ENCODE measurements at places on chromosomes 2 and 18.

DNA sequence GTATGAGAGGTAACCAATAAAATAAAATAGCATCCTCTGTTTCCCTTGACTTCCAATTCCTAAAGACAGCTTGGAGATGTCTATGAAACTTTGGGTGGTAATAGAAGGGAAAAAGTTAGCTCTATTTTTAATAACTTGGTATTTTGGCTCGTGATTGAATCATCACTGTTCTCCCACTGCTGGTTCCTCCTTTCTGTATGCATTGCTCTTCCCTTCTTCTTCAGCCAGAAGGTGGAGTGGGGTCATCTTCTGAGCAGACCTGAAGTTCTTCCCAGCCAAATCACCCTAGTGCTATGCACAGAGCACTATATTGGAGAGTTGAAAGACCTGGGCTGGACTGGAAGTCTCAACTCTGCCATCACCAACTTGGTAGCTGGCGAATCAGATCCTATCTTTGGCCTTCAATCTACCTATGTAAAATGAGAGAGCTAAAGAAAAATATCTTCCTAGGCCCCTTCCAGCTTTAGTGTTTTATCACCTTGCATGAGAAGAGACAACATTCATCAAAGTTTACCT lies 54.1 kb downstream of the CPO start:
- no peak for DNase-seq

DNA sequence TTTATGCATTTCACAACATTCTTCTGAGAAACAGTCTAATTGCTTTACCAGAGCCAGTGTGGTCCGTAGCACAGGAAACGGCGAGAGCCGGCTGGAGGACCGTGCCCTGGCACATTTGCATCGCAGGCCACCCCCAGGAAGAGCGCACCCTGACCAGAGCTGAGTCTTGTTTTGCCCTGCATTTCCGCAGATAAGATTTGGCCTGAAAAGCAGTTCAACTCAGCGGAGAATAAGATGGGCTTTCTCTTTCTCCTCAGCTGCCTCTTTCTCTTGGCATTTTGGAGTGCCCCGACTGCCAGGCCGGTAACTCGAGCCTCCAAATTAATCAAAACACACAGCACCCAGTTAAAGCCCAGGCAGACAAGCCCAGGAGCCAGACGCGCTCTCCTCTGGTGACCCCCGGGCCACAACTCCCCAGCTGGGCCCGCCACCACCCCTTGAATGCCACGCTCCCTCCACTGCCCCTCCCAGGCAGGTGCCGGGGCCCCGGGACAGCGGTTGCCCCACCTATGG lies 464 bp downstream of the COL4A4 start:
- no peak for DNase-seq

- no peak for DNase-seq
Measured at GRCh38 chr2:207133820-207134519, 31.8 kb downstream of the KLF7 start.

DNA sequence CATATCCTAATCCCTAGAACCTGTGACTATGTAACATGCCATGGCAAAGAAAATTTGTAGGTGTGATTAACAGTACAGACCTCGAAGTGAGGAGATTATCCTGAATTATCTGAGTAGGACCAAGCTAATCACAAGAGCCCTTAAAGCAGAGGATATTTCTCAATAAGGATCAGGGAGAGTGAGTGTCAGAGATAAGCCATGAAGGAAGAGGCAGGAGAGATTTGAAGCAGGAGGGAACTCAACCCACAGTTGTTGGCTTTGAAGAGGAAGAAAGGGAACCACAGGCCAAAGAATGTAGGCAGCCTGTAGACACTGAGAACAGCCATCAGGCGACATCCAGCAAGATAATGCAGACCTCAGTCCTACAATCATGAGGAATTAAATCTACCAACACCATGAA lies 229.3 kb downstream of the NBAS start:
- no peak for DNase-seq

GRCh38 chr2:237479747-237480146 lies 7.3 kb upstream of the MLPH start:
- no peak for DNase-seq

DNA sequence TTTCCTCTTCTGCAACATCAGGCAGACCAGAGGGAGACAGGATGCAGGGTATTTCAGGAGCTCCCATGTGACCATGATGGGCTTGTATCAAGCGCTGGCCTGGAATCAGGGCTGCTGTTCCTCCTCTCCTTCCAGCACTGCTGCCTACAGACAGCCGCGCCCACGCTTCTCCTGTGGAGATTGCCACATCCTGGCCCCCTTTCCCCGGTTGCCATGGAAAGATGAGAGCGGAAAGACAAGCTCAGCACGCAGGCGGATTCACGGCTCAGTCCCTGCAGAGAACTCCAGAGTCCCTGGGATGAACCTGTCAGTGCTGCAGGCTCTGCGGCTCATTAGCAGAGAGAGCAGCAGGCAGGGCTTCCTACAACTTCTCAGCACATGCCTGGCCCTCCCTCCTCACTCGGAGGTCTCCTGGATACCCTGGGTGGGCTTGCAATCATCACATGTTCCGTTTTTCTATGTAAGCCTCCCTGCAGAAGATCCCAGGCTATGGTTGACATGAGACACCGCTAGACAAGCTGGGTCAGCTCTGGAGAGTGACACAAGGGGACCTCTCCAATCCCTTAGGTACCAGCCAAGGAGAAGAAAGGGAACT lies 497.8 kb upstream of the MYT1L start:
- DNase-seq = no peak

- no peak for DNase-seq
Measured at GRCh38 chr18:9738266-9738969, 30.3 kb downstream of the RAB31 start.

DNA sequence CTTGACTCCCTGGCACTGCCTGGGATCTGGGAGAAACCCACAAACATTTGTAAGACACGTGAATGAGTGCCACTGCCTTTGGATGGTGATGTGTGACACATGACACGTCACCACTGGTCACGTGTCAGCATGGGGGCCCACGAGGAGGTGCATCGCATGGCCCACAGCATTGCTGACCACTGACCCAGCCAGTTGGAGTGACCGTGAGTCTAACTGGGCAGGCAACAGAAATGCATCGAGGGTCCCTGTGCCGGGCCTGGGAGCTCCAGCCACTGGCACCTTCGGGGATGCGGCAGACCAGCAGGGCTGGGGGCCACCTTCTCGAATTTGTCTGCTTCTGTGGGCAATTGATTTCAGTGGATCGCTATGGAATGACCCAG lies 121.9 kb upstream of the HDAC4 start:
- no peak for DNase-seq

DNA sequence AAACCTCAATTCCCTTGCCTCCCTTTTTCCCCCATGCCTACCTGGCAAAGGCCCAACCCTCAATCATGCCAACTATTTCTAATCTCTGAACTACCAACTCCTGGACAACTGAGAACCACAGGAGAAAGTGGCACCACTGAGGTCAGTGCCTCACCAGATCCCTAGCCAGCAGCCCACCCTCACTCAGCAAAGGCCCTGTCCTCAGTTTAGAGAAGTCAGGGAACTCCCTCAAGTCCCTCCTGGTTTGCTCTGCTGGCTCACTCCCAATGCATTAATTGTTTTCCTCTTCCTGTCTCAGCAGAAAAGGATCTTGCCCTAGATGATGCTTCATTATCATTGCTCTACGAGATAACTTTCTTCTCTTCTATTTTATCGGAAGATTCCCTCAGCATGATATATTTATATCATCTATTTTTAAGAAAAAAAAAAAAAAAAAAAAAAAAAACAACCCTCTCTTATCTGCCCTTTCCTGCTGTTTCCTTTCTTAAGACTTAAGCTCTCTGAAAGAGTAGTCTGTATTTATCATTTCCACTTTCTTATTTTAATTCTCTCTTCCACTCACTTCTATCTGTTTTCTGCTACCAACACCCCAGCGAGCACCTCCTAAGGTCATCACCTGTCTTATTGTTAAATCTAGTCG lies 22.7 kb upstream of the ZBTB14 start:
- no peak for DNase-seq

DNA sequence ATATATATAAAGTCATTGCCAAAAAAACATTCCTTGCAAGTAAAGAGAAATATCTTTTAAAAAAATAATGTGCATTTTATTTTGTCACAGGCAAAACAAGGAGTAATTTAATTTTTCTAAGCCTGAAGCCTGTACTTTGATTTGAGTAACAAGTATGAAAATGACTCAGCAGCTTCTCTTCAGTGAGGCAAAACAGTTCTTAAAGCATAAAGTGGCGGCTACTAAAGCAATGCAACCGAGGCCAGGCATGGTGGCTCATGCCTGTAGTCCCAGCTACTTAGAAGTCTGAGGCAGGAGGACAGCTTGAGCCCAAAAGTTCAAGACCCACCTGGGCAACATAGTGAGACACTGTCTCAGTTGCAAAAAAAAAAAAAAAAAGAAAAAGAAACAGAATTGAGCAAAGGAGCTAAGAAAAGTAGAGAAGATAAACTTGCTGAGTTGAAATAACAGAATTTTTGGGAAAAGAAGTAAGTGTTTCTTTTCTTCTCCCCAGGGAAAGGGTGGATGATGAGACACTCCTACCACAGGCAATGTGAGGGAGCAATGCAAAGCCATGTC lies 29.6 kb downstream of the DOK1 start:
- no peak for DNase-seq

DNA sequence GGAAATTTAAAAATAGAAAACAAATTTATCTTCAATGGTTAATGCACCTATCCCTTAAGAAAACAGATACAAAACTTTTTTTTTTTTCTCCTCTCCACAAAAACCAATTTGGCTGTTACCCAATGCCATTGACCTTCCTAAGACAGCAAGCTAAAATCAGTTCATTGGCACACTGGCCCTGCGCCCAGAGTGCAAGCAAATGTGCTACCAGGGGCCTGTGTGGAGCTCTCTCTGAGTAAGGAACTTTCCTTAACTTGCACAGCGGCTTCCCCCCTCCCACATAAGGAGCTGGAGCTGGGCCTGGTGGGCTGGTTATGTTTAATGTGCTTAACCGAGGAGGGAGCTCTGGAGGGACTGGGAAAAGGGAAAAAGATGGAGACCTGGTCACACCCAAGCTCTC lies 17.6 kb upstream of the POU3F3 start:
- DNase-seq = no peak

DNA sequence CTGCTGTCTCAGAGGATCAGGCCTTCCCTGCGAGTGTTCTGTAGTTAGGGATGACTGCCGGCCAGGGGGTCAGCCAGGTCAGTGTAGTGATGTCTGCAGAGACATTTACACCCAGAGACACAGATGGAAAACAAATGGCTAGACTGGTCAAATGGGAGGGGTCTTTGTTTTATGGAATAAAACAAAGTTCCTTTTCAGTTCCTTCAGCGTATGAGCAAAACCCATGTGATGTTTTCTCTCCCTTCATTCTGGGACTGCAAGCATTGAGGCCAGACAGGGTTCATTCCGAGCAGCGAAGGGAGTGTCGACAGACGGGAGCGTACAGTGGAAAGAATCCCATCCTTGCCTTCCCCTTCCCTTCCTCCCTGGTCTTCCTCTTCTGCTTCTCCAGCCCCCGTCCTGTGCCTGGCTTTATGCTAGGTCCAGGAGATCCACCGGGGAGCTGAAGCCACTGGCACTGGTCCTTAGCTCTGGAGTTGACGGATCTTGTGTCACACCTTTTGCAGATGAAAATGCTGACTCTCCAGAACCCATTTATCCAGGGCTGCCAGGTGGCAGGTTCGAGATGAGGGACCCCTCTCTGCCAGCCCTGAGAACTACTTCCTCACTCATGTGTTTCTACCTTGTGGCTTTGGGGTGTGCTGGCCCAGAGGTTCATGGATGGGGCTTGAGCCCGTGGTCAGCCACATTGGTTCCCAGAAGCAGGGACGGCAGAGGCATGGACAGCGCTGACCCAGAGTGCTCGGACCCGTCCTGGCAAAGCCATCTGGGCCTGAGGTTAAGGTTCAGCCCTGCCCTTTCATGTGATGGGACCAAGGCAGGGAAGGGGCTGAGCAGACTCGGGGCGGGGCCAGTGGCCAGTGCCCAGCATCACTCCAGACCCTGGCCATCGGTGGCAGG lies 24.2 kb downstream of the ITGB1BP1 start:
- DNase-seq = no peak

- no peak for DNase-seq
Measured at GRCh38 chr18:57410749-57411148, 24.4 kb upstream of the ONECUT2 start.

DNA sequence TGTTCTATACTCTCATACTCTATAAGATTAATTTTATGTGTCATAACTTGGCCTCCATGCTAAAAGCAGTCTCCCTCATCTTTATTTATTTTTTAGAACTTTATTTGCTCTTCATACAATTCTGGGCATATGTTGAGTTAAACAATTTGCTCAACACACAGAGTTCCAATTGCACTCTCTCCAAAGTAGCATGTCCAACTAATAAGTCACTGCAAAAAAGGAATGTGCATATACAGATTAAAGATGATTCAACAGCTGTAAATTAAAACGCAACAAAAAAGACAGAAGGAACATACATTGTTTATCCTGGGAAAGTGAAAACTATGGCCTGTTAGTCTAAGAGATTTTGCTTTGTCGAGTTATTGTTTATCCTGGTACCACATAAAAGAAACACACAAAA lies 277.7 kb upstream of the ACVR2A start:
- DNase-seq = no peak

DNA sequence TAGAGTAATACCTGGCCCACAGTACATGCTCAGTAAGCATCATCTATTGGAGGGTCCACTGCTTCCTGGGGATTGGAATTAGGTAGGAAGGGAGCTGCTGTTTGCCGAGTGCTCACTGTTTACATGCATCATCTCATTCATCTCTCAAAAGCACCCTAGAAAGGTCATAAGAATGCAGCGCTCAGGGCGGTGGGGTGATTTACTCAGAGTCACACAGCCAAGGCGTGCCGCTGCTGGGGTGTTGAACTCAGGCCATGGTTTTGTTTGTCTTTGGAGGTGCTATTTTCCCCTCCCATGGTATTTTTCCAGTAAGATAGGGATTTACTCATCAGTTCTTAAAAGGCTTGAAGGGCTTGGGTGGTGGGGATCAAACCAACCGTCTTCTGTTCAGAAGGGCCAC lies 227.5 kb downstream of the LDLRAD4 start:
- no peak for DNase-seq

GRCh38 chr18:61865466-61866175 lies 27.2 kb downstream of the RNF152 start:
- DNase-seq = no peak

GRCh38 chr2:25598911-25599310 lies 74.5 kb downstream of the DTNB start:
- DNase-seq = no peak

- DNase-seq = no peak
Measured at GRCh38 chr2:237434866-237435311, 20.9 kb upstream of the COL6A3 start.

DNA sequence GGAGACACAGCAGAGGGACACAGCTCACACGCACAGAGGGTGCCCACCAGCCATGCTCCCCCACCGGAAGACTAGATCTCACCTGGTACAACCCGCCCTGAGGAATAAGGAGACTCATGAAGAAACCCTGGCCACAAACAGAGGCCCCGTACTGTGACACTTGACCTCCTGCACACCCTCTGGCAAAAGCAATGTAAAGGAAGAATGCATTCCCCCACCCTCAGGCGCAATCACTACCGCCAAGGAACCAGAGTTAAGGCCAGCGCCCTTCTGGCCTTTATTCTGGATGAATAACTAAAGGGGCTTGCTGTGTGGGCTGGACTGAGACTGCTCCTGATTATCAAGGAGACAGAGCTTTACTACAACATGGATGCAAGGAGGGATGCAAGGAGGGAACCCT lies 509.2 kb upstream of the SPHKAP start:
- DNase-seq = no peak

Measured in brain pericyte (primary cell).